ENCODE measurements at places on chromosomes 1 and 21.

- DNase-seq, result no peak
Measured at GRCh38 chr1:21794656-21795055, 11.7 kb upstream of the USP48 start.

DNA sequence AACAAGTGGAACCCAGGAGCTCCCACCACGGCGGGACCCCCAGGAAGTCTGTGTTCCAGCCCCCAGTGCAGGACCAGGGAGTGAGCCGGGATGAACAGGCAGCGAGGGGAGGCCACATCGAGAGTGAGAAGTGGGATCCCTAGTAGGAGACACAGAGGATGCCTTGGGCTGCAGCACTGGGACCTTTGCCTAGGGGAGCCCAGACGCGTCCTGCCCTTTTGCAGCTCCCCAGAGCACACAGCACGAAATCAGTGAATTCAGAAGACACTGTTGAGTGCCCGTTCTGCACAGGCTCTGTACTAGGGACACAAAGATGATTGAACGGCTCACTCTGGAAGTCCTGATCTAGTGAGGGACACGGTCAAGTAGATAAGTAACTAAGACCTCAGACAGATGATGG lies 23.5 kb downstream of the TRIM67 start:
- no peak for DNase-seq

DNA sequence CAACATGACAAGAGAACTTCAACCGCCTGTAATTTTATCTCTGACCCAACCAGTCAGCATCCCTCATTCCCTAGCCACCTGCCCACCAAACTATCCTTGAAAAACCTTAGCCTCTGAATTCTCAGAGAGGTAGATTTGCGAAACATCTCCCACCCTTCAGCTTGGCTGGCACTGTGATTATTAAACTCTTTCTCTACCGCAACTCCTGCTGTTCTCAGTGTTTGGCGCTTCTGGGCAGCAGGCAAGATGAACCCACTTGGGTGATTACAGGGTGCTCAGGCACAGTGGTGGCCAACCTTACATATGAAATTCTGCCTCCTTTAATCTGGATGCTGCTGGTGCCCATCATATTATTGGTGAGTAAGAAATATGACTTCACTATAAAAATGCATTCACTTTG lies 22.1 kb downstream of the CCDC190 start:
- no peak for DNase-seq

GRCh38 chr1:218878369-218878768 lies 295.3 kb upstream of the LYPLAL1 start:
- DNase-seq, result no peak

DNA sequence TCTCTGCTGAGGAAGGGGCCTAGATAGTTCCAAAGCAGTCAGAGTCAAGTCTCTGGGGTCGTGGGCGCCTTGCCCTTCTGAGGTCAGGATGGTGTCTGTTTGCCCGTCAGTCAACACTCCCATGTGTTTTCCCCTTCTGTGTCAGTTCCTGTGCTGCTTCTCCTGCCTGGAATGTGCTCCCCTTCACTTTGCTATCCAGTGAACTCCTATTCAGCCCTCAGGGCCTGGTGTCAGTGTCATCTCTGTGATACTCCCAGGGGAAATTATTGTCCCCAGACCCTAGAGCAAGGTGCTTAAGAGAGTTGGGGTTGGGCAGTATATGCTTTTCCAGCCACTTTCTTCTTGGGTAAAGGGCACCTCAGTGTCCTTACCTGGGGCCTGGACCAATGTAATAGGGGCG lies 45.8 kb upstream of the SYNC start:
- no peak for DNase-seq

DNA sequence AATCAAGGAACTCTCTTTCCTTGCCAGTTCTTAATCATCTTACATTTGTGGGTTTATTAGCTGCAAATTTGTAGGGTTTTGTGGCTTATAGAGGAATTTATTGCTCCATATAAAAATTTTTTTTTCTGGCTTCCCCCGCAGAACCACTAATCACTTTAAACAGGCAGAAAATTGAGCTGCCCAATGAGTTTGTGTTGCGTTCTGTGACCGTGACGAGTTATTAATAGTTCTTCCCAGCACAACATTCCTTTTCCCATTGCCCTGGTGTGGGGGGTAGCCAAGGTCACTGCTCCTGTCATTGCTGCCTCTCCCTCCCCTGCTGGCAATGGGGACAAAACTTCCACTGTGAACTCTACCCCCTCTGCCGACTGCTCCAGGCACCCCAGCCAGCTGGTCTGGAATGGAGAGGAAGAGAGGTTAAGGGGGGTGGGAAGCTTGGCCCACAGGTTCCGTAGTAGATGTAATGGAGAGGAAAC lies 55.1 kb downstream of the UBE2T start:
- DNase-seq, result no peak

DNA sequence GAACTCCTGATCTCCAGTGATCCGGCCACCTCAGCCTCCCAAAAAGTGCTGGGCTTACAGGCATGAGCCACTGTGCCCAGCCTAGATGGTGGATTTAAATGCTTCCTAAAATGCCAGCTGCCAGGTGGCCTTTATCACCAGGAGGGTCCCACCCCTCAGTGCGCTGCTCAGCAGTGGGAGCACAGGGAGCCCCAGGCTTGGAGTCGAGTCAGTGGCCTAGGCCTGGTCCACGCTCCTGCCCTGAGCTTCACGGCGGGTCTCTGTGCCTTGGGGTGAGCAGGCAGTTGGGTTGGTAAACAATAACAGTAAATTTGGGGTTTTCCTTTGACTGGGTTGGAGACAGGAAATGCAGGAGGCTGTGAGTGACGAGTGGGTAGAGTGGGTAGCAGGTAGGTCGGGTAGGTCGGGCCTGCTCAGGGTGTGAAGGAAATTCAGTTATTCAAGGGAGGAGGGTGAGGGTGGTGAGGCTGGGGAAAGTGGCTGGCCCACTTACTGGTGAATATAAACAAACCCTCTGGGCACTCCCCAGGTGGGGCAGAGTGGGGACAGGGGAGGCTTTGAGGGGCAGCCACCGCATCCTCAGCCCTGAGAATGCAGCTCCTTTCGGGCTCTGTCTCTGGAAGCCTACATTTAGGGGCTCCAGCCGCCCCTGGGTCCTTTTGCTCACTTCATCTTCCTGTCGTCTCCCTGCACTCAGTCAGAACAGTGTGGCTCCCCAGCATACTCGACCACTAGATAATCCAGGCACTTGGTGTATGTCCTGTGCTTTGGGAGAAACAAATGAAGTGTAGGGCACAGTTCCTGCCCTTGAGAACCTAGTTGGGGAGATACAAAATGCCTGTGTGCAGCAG lies 33.5 kb upstream of the IL19 start:
- DNase-seq, result no peak

DNA sequence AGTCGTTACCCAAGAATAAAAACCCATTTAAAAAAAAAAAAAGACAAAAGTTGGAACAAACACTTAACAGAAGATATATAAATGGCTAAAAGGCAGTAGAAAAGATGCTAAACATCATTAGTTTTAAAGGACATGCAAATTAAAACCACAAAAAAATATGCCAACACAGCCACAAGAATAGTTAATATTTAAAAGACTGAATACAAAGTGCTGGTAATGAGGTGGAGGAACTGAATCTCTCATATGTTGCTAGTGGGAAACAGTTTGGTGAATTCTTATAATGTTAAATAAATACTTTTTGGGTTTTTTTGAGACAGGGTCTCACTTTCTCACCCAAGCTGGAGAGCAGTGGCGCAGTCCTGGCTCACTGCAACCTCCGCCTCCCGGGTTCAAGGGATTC lies 10.0 kb downstream of the LRRC40 start:
- DNase-seq, result peak; percentile 2

DNA sequence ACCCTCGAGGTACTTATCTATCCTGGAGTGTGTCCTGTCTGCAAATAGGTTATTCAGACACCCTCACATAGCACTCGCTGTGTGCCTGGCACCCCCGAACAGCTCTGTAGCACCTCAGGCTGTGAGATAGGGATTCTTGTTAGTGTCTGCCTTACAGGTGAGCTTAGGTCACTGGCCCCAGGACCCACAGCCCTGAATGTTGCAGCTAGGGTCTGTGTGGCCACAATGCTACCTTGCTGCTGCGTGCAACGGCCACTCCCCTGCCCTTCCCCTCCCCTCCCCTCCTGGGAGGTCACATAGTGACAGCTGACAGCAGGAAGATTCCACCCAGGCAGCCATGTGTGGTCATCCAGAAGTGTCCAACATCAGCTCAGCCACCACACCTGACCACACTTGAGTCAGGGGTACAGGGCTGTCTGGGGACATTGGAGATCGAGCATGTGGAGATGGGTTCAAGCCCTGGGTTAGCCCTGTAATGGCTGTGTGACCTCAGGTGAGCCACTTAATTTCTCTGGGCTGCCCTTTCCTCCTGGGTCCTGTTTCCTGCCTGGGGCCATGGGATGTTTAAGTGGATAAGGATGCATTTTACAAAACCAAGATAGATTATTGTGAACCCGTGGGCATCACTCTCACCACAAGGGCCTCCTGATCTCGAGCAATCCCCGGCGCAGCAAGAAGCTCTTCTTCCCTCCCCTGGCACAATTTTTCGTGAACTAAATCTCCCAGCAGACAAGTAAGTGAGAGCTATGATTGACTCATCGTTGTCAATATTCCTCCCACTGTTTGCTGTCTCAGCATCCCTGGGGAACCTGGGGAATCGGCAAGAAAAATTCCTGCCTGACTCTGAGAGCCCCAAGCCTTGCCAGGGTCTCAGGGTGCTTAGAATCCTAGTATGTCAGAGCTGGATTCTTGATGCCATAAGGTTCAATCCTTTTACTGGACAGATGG lies 208.7 kb downstream of the PTPRU start:
- DNase-seq, result no peak

- DNase-seq, result no peak
Measured at GRCh38 chr1:56268519-56269140, 310.7 kb downstream of the PLPP3 start.

GRCh38 chr1:101164776-101165175 lies 72.0 kb upstream of the S1PR1 start:
- no peak for DNase-seq

DNA sequence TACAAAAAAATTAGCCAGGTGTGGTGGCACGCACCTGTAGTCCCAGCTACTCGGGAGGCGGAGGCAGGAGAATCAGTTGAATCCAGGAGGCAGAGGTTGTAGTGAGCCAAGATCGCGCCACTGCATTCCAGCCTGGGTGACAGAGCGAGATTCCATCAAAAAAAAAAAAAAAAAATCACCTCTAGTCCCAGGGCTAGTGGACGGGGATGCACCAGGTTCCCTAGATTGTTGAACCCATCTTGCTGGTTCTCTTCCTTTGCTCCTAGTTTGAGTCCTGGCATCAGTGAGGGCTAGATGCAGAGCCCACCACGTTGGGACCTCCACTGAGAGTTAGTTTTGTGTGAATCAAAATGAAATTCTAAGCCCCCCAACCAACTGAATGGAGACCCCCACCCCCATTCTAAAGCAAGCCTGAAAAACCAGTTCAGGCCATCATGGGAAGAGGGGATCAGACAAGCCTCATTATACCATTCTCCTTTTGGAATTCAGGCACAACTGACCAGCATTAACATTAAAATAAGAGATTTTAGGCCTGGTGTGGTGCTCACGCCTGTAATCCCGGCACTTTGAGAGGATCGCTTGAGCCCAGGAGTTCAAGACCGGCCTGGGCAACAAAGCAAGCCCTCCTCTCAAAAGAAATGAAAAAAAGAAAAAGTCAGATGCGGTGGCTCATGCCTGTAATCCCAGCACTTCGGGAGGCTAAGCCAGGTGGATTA lies 17.9 kb upstream of the L1TD1 start:
- no peak for DNase-seq

- DNase-seq, result no peak
Measured at GRCh38 chr1:87246436-87246835, 82.2 kb upstream of the LMO4 start.

DNA sequence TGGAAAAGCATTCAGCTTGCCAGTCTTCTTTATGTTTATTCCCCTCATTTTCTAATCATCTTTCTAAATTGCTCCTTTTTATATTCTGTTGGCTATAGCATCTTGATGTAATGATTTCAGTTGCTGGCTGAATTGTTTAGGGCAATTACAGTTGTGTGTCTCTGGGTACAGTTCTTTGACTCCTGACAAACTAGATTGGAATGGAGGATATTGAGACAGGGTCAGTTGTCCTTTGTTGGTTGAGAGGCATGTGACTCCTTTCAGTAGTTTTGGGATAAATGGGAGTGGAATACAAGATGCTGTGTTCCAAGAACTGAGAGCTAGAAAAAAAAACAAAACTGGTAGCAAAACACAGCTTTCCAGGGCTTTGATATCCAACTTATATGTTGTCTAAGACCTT lies 1.5 kb downstream of the CENPF start:
- no peak for DNase-seq

DNA sequence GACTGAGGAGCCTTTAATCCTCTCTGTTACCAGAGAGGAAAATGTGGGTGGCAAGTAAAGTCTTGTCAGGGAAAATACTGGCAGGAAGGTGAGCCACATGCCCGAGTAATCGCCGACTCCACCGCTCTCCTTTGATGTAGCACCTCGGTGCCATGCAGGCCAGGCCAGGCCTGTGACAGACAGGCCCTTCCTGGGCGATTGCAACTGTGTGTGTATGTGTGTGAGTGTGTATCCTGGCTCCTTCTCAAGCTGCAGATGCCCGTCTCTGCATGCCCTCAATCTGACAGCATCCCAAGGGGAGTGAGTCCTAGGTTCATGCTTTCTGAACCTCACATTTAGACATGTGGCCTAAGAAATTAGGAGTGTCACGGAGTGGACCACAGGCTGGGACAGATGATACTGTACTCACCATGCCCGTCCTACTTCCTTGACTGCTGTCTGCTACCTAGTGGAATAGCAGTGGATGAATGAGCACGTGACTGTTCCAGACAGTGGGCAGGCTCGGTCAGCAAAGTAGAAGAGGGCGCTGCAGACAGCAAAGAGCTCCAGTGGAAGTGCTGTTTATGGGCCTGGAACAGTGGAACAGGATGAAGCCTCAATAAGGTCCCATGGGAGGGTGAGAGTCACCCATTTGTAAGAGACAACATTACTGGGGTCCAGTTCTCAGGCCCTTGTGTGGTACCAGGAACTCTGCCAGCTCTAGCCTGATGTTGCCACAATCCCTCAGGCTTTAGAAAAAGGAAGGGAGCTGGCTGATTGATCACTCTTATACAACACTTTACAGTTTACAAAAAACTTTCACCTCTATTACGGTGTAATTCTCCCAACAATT lies 25.3 kb downstream of the SERTAD4 start:
- no peak for DNase-seq

- no peak for DNase-seq
Measured at GRCh38 chr1:55555956-55556725, 341.0 kb upstream of the USP24 start.

DNA sequence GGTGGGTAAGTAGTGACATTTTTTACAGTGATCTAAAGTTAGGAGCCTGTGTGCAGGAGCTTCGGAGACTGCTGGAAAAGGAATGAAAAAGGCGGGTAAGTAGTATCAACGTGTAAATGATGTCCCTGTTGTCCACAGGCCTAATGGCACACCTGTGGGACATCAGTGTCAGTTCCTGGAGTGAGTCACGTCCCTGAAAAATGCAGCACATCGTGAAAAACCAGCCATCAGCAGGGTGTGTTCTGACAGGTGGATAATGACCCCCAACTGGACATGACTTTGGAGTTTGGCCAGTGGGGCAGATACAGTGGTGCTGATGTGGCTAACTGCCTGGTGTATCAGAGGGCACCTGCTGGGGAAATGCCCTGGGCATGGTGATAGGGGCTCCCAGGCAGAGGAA lies 12.0 kb upstream of the PRDM15 start:
- DNase-seq, result no peak
